ENCODE measurements at places on chromosomes 7 and 10.

GRCh38 chr10:13221572-13221971 is 12.6 kb downstream of the UCMA start:
- no peak overlapping the region for H3K27ac ChIP-seq
- DNase-seq, result no peak
- H3K4me1 ChIP-seq, result no peaks in the 10 kb centered on the region
- H3K36me3 ChIP-seq, result no peaks in the 10 kb centered on the region
- H3K27me3 ChIP-seq, result no peaks in the 10 kb centered on the region

- H3K4me3 ChIP-seq, result no peak overlapping the region
- peaks cover 12% of the 10 kb centered on the region for H3K27me3 ChIP-seq
- no peak for DNase-seq
- H3K4me1 ChIP-seq, result no peaks in the 10 kb centered on the region
These were observed 512.6 kb downstream of the PHTF2 start for GRCh38 chr7:78311181-78311580.

- H3K27me3 ChIP-seq, result no peaks in the 10 kb centered on the region
- no peak overlapping the region for H3K4me3 ChIP-seq
- no peak for DNase-seq
- H3K4me1 ChIP-seq, result peaks cover 12% of the 10 kb centered on the region
These were observed 118.3 kb downstream of the FAM53B start for GRCh38 chr10:124625831-124626238.

- no peak for DNase-seq
- no peaks in the 10 kb centered on the region for H3K36me3 ChIP-seq
- no peak overlapping the region for H3K4me3 ChIP-seq
- H3K27ac ChIP-seq, result no peak overlapping the region
- peaks cover 95% of the 10 kb centered on the region for H3K27me3 ChIP-seq
These were observed 3.8 kb downstream of the NKX2-3 start for GRCh38 chr10:99536338-99537085.

DNA sequence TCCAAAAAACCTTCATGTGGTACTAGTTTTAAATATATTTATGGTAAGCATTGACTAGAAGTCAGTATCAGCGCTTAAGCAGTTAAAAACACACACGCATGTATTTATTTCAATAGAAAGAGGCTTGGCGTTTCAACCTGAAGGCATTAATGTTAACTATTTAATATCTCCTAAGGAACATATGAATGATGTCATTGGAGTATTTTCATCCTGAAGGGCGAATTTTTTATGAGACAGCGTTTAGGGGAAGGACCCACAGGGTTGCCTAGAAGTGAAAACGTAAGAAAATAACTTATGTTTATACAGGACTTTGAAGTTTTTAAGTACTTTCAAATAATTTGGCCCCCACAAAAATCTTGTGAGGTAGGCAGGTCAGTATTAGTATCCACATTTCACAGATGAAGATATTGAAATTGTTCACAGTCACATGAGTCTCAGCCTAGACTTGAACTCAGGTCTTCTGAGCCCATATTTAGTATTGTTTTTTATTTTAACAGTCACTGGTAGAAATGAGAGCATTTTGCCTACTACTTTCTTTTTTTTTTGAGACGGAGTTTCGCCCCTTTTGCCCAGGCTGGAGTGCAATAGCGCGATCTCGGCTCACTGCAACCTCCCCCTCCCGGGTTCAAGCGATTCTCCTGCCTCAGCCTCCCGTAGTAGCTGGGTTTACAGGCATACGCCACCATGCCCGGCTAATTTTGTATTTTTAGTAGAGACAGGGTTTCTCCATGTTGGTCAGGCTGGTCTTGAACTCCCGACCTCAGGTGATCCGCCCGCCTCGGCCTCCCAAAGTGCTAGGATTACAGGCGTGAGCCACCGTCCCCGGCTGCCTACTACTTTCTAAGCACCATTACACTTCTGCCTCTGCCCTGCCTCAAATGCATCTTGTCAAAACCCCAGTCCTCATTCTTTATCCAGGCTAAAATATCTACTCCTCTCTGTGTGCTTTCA is 1.8 kb downstream of the SLK start:
- DNase-seq, result no peak
- peaks cover 8% of the 10 kb centered on the region for H3K36me3 ChIP-seq
- no peaks in the 10 kb centered on the region for H3K27me3 ChIP-seq
- peak overlapping the region; percentile 99 for H3K4me3 ChIP-seq
- peak overlapping the region; percentile 77 for H3K27ac ChIP-seq
- peaks cover 22% of the 10 kb centered on the region for H3K4me1 ChIP-seq

GRCh38 chr10:70578371-70578947 is 24.1 kb downstream of the PRF1 start:
- DNase-seq, result no peak
- H3K27me3 ChIP-seq, result no peaks in the 10 kb centered on the region
- peaks cover 21% of the 10 kb centered on the region for H3K4me1 ChIP-seq
- no peak overlapping the region for H3K4me3 ChIP-seq
- peak overlapping the region; percentile 23 for H3K27ac ChIP-seq

DNA sequence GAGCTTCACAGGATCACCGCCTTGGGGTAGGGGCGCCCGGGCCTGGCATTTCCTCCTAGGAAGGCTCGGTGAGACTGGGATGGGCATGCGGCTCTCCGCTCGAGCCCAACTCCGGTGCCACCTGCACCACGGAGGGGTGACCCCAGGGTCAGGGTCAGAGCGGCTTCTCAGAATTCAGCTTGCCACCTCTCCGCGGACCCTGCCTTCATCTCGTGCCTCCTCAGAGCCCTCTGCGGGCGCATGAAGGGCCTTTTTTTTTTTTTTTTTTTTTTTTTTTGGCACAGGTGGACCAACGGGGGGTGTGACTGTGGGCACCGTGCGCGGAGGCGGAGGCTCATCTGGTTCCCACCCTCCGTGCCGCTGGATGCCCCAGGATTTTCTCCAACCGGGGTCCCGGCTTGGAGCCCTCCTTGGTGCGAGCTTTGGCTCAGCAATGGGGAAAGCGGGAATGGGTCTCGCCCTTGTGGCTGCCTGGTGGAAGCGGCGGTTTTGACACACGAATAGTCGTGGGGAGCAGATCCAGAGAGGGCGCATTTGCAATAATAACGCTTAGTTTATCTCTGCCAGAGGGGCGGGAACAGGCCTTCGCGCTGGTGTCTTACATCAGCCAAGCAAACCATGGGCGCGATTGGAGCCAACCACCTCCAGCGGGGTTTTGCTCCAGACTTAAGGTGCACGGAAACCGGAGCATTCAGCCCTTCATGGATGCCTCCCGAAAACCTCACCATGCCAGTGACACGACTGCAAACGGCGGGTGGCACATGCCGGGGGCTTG is 5.0 kb upstream of the TNRC18 start:
- DNase-seq, result peak; percentile 77
- H3K27ac ChIP-seq, result peak overlapping the region; percentile 98
- no peaks in the 10 kb centered on the region for H3K27me3 ChIP-seq
- peak overlapping the region; percentile 62 for H3K4me3 ChIP-seq

DNA sequence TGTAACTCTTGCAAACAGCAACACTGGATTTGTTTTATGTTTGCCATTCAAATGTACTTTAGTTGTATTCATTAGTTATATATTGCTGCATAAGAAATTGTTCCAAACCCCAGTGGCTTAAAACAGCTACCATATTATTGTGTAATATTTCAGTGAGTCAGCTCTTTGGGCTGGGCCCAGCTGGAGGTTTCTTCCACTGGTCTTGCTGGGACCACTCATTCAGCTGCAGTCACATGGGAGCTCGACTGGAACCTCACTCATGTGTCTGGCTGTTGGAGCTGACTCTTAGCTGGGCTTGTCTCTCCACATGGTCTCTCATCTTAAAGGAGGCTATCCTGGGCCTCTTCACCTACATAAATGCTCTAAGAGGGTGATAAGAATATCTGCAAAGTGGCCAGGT is 23.2 kb upstream of the PIP4K2A start:
- no peak for DNase-seq
- H3K4me1 ChIP-seq, result peaks cover 3% of the 10 kb centered on the region
- H3K36me3 ChIP-seq, result no peaks in the 10 kb centered on the region

GRCh38 chr10:91607646-91608403 is 25.0 kb downstream of the PPP1R3C start:
- no peak for DNase-seq
- no peaks in the 10 kb centered on the region for H3K27me3 ChIP-seq
- H3K4me3 ChIP-seq, result no peak overlapping the region
- H3K4me1 ChIP-seq, result peaks cover 40% of the 10 kb centered on the region

- no peak overlapping the region for H3K27ac ChIP-seq
- no peak for DNase-seq
- H3K36me3 ChIP-seq, result peaks cover 18% of the 10 kb centered on the region
- H3K4me1 ChIP-seq, result no peaks in the 10 kb centered on the region
These were observed 9.4 kb downstream of the OTUD1 start for GRCh38 chr10:23448323-23448722.

DNA sequence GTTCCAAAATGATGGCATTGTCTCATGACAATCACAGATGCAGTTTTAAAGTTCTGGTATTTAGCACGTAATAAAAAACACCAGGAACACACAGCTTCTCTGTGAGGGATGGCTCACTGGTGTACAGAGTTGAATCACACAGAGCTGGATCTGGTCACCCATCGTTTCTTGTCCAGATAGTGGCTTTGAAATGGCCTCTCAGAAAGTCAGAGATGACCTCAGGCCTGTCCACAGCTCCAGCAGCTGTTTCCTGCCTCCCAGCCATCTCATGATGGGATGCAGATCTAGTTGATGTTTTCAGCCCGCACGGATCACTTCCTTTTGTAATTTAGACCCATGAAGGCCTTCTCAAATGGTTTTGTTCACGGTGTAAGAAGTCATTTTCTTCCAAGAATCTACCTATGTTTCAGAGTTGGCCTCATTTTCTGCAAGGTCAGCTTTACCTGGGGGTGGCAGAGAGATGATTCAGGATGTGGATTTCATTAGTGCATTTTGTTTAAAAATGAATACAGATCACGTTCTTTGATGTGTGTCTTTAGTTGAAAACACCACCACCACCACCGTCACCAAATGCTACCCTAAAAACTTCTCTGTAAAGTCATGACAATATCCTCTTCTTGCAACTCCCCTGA is 166.2 kb downstream of the SNX10 start:
- no peaks in the 10 kb centered on the region for H3K4me1 ChIP-seq
- H3K36me3 ChIP-seq, result no peaks in the 10 kb centered on the region
- H3K27me3 ChIP-seq, result no peaks in the 10 kb centered on the region
- DNase-seq, result no peak
- H3K4me3 ChIP-seq, result no peak overlapping the region

DNA sequence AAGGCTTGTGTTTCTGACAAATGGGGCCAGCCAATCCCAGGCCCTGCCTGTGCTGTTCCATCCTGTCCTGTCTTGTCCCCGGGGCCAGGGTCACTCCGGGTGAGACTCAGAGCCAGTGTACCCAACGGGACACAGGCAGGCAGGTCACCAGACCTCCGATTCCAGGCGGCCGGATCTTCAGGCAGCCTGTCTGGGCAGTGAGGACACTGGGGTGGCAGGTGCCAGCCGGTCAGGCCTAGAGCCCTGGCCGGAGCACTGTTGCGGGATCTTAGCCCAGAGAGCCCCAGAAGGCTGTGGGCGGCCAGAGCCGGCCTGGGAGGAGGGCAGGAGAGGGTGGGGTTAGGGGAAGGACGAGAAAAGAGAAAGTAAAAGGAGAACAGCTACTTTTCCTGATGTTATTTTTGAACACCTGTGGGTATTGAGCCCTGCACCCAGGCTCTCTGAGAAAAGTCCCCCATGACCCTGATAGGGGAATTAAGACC is 134.3 kb upstream of the TNRC18 start:
- no peaks in the 10 kb centered on the region for H3K27me3 ChIP-seq
- H3K4me1 ChIP-seq, result peaks cover 31% of the 10 kb centered on the region
- no peak overlapping the region for H3K4me3 ChIP-seq
- no peaks in the 10 kb centered on the region for H3K36me3 ChIP-seq
- H3K27ac ChIP-seq, result peak overlapping the region; percentile 97
- no peak for DNase-seq

GRCh38 chr10:76303682-76304316 is 872.4 kb downstream of the LRMDA start:
- no peak for DNase-seq
- H3K4me1 ChIP-seq, result no peaks in the 10 kb centered on the region
- H3K27me3 ChIP-seq, result no peaks in the 10 kb centered on the region
- no peak overlapping the region for H3K4me3 ChIP-seq

DNA sequence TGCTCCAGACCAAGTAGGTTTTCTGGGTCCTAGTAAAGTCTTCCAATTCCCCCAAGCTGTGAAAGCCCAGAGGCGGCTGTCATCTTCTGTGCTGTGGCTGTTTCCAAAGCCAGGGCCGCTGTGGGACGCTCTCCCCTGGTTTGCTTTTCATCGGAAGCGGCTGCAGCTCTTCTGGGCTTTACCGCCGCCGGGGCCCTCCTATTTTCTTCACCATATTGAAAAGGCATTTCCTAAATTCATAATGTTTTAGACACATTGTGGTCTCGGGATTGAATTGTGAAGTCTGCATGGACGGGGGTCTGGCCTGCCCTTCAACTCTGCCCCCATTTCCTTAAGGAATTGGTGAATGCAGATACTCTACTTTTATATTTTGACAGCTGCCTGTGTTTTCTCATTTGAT is 551.4 kb upstream of the MGMT start:
- no peaks in the 10 kb centered on the region for H3K27me3 ChIP-seq
- no peak for DNase-seq
- H3K4me1 ChIP-seq, result no peaks in the 10 kb centered on the region
- H3K4me3 ChIP-seq, result no peak overlapping the region
- no peaks in the 10 kb centered on the region for H3K36me3 ChIP-seq

DNA sequence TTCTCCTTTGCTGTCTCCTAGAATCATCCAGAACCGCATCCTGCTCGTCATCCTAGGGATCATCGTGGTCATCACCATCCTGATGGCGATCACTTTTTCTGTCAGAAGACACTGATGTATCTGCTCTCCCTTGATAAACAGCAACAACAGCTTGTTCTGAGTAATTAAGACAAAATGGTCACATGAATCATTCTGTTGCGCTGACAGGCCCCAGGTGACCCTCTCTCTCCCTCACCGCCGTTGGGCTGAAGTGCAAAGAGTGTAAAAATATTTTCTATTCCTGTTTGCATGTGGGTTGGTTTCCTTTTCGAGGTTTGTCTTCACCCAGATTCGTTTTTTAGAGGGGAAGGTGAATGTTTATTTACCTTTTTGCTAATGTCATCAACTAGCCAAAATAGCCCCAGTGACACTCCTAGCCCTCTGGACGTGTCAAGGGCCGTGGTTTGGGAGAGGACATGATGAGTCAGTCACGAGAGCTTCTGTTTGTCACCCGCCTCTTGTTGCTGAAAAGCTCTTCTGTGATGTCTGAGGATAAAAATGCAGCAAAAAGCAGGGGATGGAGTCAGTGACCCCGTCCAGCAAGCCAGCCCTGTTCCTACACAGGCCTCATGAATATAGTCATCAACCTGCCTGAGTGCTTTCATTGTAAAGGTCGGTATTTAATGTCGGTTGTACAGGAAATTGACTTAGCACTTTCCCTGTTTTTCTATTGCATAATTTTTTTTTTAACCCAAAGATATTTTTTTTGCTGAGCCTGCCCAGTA is 134.6 kb upstream of the TCF7L2 start:
- H3K36me3 ChIP-seq, result no peaks in the 10 kb centered on the region
- peak overlapping the region; percentile 7 for H3K27ac ChIP-seq
- peaks cover 29% of the 10 kb centered on the region for H3K4me1 ChIP-seq
- H3K4me3 ChIP-seq, result no peak overlapping the region
- no peak for DNase-seq
- no peaks in the 10 kb centered on the region for H3K27me3 ChIP-seq

GRCh38 chr7:16626388-16626787 is 19.2 kb downstream of the ANKMY2 start:
- no peak overlapping the region for H3K4me3 ChIP-seq
- H3K27ac ChIP-seq, result no peak overlapping the region
- DNase-seq, result no peak
- H3K36me3 ChIP-seq, result peaks cover 37% of the 10 kb centered on the region
- peaks cover 9% of the 10 kb centered on the region for H3K4me1 ChIP-seq
